ENCODE measurements at places on chromosomes 5 and 9.

- no peak for DNase-seq
Measured at GRCh38 chr9:83284746-83285145, 221.8 kb upstream of the RASEF start.

DNA sequence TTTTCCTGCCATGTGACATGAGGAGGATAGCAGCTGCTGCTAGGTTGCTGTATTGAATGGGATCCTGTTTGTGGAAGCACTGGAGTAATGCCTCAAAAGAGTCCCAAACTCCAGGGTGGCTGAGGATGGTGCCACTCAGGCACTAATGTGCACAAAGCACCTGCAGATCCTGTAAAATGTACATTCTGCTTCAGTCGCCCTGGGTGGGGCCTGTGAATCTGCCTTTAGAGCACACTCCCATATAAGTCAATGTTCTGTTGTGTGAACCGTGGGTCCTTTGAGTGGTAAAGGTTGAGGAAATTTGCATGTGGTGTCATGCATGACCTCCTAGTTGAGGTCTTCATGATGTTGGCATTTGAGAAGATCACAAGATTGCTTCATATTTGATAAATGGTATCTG lies 31.6 kb upstream of the ANKRD18A start:
- DNase-seq: no peak

- DNase-seq: no peak
Measured at GRCh38 chr5:149679876-149680809, 50.0 kb upstream of the PPARGC1B start.

- no peak for DNase-seq
Measured at GRCh38 chr5:57186194-57186593, 12.3 kb downstream of the GPBP1 start.

- DNase-seq: no peak
Measured at GRCh38 chr9:136544964-136545691, 720 bp downstream of the NOTCH1 start.

- DNase-seq: no peak
Measured at GRCh38 chr5:84450617-84451414, 66.1 kb upstream of the EDIL3 start.

DNA sequence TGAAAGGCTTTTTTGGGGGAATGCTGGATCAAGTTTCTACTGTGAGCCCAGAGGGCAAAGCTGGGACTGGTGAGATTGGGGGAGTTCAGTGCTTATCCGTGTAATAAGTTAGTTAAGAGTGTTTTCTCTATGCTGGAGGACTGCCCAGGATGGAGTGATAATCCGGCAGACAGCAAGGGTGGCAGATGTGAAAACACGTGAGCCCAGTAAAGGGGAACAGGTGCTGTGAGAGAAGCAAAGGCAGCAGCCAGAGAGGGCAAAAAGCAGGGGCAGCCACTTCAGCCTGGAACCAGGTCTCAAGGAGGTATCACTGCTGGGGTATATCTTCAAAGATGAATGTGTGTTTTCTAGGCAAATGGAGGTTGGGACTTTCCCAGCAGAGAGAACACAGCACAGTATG lies 53.9 kb downstream of the GALNT10 start:
- no peak for DNase-seq

DNA sequence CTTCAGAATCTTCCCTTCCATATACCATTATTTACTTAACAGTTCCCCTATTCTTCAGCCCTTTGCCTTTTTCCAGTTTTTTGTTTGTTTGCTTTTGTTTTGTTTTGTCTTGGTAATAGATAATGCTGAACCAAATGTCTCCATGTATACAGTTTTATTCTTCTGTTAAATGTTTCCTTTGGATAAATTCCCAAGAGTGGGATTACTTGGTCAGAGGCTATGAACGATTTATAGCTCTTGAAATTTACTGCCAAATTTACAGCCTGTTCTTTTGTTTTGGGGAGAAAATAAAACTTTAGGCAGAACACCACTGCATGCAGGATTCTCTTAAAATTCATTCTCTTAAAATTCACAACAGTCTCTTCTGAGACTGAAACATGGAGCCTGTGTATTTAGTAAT lies 38.6 kb downstream of the NR4A3 start:
- DNase-seq: no peak

DNA sequence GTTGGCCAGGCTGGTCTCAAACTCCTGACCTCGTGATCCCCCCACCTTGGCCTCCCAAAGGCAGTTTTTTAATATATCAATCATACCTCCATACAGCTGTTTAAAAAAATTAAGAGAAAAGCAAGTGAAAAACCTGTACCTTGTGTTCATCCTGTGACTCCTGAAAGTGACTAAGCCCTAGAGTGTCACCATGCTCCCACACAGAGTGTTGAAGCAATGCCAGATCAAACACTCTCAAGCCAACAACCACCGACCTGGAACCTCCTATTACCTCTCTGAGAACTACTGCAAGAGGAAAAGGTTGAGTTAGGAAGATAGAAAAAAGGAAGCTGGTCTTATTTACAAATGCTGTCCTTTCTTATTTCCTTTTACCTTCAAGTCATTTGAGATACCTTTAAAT lies 123.5 kb downstream of the RASEF start:
- DNase-seq: no peak

DNA sequence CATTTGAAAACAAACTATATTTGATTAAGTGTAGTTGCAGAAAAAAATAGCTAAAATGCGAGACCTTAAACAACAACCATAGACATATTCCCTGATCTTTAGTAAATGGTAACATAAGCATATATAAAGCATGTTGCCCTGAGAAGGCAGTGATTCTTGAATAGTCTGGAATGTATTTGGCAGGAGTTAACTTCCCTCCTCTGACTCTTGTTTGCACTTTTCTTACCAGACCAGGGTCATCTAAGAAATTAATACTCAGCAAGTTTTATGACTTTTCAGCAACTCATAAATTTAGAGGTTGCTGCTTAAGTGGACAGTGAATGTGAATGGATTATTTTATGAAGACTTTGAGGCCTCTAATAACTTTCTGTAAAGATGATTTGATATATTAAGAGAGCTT lies 55.3 kb upstream of the NUDT12 start:
- DNase-seq: no peak

DNA sequence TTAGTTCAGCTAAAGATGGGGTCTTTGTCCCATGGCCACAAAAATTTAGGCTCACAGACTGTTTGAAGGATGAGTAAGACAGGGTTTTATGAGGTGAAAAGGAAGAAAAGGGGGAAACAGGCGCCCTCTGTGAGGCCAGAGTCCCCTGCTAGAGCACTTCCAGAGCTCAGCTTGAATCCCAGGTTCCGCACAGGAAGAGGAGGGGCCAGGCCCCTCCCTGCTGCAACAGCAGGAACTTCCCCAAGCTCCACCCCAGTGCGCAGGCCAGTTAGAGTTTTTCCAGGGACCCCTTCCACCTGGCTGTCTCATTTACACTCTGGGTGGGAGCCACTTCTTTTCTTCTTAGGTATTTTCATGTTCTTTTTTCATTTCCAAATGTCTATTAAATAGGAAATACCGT lies 480.8 kb downstream of the PSAT1 start:
- no peak for DNase-seq

DNA sequence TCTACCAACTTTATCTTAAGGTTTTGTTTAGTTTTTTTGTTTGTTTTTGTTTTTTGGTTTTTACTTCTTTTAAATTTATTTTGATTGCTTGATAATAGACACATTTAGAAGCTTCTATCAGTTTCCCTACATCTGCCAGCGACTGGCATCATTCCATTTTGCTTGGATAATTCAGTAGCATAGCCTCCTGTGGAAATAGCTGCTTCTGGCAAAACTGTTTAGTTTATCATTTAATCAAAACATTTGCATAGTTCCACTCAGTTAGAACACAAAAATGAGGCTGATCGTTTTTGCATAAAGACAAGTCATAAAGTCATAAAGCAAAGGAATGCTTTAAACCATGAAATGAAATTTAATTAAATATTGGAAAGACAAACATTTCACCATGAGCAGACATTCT lies 133.7 kb upstream of the NFIL3 start:
- DNase-seq: no peak

- DNase-seq: no peak
Measured at GRCh38 chr5:67992923-67993322, 222.6 kb upstream of the PIK3R1 start.

- no peak for DNase-seq
Measured at GRCh38 chr5:180315762-180316212, 23.9 kb upstream of the MAPK9 start.

GRCh38 chr5:80127116-80127552 lies 92.0 kb downstream of the THBS4 start:
- no peak for DNase-seq

- no peak for DNase-seq
Measured at GRCh38 chr5:145243016-145243415, 592.1 kb downstream of the PRELID2 start.

- DNase-seq: no peak
Measured at GRCh38 chr5:8280711-8281363, 411.9 kb downstream of the MTRR start.

GRCh38 chr5:135066781-135067180 lies 32.8 kb upstream of the PITX1 start:
- DNase-seq: no peak

DNA sequence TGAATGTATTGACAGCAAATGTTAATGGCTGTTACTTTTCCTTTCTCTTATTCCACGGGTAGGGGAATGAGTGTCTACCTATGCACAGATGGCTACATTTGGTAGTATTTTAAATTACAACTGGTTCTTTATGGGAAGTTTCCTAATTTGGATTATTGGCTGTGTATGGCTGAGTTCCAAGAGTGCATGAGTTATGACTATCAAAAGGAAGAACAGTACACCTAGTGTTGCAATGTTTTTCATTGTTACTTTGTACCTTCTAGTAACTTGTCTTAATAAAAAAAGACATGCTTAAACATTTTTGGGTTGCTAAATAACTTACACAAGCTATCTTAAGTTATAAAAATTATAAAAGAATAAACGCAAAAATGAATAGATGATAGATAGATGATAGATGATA lies 35.8 kb upstream of the MAMDC2 start:
- no peak for DNase-seq

DNA sequence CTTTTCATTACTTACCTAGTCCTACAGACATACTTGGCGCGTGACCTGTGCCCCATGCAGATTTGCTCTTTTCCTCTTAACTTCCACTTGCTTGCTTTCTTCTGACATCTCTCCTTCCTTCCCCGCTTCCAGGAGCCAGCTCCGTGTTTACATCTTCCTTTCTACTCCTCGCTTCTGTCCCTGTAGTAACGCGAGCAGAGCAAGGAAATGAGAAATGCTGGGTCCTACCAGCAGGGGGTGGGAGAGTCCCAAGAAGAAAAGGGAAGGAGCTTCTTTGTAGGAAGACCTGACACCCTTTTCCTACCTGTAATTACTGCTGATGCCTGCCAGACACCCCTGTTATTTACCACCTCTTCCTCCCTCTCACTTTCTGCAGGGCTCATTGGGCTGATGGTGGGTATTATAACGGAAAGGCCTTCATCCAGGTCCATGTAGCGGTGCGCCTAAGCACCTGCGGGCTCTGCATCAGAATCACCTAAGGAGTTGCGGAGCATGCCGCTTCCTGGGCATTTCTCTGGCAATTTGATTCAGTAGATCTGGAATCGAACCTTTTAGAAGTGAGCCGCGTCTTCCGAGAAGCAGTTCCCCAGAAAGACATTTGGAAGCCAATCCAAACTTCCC lies 1260.8 kb upstream of the WWC1 start:
- no peak for DNase-seq

GRCh38 chr9:74770508-74771261 lies 117.0 kb downstream of the TRPM6 start:
- no peak for DNase-seq

DNA sequence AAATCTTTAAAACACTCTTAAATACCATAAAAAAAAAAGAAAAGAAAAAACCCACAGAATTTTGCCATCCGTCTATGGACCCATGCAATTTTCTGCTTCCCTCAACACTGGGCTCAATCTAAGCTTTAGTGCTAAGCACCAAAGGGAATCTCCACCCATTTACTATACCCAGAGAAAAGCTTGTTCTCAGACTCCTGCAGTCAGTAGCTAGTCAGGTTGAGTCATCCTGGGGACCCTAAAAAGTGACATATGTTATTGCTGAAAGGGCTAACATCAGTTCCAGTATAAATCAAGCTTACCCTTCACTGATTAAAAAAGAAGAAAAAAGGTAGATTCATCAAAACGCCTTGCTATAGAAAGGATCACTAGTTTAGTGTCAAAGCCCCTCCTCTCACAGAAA lies 177.6 kb downstream of the MUSK start:
- DNase-seq: no peak

DNA sequence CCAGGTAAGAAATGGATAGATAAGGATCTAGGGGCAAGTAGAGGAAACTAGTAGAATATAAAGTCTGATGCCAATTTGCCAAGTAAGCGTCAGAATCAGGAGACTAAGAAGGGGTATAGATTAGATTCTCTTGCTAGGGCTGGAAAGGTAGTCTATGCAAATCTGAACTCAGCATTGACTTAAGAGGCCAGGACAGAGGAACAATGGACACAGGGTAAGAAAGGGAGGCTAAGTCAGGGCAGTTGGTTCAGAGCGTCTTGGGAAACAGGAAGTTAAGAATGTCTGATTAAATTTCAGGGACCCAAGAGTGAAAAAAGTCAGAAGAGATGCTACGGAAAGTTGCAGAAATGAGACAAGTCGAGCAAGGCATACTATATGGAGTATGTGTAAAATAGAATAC lies 263.2 kb upstream of the HAPLN1 start:
- no peak for DNase-seq

- DNase-seq: no peak
Measured at GRCh38 chr5:95846554-95847260, 24.2 kb upstream of the GLRX start.

DNA sequence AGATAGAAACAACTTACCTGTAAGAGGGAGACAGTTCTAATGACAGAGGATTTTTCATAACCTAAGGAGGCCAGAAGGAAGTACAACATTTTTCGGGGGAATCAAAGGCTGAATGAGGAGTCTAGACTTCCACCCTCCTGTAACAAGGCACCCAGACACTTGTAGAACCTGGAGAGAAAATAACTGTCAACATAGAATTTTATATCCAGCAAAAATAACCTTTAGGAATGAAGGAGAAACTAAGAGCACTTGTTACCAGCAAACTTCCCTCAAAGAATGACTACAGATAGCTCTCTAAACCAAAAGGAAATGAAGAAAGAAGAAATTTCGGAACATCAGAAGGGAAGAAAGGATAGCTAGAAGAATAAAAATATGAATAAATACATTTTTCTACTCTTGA lies 25.9 kb upstream of the F2RL2 start:
- DNase-seq: no peak

DNA sequence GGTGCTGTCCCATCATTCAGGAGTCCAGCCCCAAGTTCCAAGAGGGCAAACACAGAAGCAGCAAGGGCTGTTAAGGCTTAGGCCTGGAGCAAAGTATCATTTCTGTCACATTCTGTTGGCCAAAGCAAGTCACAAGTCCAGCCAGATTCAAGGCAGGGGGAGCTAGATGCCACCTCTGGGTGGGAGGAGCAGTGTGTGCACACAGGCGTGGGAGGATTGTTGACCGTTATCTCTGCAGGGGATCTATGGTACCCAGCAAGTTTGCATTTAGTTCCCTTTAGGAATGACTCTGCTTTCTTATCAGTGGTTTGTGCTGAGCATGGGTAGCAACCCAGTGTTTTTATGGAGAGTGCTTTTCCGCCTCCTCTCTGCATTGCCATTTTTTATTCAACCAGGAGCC lies 278.9 kb downstream of the NR3C1 start:
- no peak for DNase-seq

Measured in smooth muscle cell of the brain vasculature (primary cell).